NCI-H524 (cell line): ENCODE measurements at places on chromosomes 3 and 15.

DNA sequence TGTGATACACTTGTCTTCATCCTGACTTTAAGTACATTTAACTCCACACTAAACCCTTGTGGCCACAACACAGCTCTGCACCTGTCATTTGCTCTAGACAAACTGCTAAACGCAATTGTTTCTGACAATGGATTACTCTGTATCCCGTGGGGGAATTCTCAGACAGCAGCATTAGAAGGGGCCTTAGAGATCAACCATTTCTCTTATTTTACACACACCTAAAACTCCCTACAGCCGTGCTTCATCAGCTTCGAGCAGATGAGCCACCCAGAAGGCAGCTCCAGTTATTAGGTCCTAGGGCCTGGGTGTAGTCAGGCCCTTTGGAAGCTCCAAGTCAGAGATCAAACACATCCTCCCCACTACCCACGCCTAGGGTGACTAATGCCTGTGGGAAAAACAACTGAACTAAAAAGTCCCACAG lies 1.3 kb upstream of the IL12A start:
- DNase-seq = no peak

DNA sequence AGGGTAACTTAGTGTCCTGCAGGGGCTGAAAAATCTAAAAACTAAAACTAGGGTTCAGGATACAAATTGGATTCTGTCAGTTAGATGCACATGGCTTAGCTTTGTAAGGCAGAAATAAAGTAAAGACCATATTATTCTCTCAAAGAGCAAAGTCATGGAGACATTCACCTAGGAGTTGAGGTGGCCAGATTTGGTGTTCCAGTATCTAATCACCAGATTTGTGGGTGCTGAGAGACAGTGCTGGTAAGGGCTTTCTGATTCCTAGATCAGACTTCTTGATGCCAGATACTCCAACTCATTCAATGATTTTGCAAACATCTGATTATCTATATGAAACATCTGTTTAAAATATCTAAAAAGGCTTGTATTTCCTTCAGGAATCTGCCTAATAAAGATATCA lies 28.3 kb upstream of the TBC1D5 start:
- no peak for DNase-seq

DNA sequence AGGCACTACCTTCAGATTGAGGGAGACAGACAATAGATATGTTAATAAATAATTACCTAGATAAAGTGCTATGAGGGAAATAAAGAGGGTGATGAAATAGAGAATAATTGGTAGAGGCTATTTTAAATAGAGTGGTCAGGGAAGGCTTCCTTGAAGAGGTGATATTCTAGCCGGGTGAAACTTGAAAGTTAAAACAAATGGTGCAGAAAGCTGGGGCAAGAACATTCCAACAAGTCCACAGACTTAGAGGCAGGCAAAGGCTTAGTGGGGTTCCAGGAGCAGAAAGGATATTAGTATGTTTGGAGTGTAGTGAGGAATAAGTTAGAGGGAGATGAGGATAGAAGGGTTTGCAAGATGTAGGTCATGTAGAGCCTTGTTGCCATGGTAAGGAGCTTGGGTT lies 10.1 kb downstream of the HACD3 start:
- DNase-seq = no peak

DNA sequence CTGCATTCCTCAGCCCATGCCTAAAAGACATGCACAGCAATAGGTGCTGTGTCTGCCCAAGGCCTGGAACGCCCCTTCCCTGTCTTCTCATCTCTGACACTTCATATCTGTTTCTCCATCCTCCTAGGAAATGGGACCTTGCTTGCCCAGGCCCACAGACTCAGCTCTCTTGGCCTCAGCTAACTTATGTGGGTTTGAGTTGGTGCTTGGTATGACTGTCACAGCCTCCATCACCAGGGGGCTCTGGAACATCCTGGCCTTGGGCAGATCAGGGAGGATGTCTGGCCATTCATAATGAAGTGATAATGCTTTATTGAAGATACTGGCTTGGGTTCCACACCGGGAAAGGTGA lies 156.7 kb upstream of the SMAD3 start:
- no peak for DNase-seq

- DNase-seq = no peak
These were observed 794 bp downstream of the LRIG1 start for GRCh38 chr3:66499881-66500575.

- DNase-seq = peak; percentile 18
These were observed 3.4 kb upstream of the COL7A1 start for GRCh38 chr3:48598323-48599076.

DNA sequence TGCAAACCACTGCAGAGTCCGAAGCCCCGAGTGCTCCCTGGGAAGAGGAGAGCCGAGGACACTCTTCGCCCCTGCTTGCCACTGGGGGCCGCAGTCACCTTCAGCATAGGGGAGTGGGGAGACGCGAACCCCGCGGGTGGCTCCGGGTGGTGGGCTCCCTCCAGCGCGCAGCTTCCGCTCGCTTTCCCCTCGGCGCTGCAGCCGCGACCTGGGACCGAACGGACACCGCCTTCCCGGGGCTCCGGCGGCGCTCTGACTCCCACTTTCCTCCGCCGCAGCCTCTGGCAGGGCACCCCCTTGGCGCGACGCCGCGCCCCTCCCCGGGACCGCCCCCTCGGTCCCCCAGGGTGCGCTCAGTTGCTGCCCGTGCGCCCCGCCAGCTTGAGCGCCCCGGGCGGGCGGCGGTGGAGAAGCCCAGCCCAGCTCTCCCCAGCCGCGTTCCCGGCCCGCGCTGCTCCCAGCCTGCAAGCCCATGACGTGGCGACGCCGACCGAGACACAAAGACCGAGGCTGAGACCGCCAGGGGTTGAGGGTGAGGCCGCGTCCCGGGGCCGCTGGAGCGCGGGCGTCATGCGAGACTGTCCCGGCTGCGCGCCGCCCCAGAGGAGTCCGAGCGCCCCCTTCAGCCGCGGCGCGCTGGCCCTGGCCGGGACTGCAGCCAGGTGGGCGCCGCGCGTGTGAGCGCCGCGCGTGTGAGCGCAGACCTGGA lies at the start of gene MINAR1:
Gene MINAR1, plus strand, starts transcription at position 701 of the 709 bp plus-strand sequence. CDS start 23,812 bp downstream, outside the sequence.
- DNase-seq = peak; percentile 49

DNA sequence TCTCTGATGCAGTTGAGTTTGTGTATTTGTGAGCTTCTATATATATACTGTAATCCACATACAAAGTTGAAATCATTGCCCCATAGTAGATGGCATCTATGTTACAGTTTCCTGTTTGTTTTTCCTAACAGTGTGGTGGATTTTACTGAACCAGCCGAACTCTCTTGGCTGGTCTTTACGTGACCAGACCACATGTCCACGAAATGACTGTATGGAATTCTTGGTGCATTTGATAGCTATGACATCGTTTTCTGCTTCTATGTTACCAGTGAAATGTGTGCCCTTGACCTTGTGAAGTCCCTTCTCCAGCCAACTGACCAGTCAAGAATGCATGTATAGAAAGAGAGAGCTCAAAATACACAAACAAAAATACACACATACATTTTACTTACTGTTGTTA lies 1.8 kb downstream of the KCNMB2 start:
- DNase-seq = no peak
